ENCODE measurements at places on chromosomes 1 and 21.
A peak's percentile ranks its signal among the peaks of the same experiment; 100 is the strongest.

DNA sequence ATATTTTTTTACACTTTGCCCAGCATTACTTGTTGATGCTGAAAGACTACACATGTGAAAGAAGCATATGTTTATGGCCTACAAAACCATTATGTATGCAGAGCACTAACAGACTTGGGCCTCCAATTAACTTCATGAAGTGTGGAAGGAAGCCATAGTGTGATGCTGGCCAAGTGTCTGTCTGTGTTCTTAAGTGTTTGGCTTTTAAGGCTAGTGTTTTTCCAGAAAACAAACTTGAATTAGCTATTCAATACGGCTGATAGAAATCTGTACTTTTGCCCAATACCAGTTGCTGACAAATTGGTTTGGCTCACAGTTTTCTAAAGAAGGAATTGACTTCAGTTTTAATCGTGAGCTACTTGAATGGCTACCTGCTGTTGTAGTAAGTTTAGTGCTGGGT, 136.1 kb downstream of the ADGRL2 start:
- DNase-seq = no peak

DNA sequence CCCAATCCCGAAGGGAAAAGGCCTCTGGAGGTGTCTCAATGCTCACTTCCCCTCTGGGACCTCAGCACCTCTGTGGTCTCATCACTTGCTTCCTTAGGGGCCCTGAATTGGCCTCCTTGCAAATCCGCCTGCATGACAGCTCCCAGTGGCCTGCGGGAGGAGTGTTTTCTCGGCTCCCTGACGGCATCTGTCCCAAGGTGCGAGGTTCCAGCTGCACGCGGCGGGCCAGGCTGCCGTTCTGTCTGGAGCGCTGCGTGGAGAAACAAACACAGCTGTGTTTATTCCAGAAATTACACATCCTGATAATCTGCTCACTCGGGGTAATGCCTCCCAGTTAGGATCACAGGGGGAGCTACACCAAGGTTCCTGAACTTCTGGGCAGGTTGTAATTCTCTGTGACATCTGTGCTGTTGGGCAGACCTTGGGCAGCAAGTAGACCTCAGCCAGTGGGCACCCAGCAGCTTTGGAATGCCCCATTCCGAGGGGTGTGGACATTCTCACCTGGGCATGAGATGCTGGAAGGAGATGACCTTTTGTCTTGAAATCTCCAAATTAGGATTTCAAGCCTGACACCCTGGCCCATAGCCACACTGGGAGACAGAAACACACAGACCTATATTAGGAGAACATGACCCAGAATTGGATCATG, 18.2 kb downstream of the EPHB2 start:
- no peak for DNase-seq

DNA sequence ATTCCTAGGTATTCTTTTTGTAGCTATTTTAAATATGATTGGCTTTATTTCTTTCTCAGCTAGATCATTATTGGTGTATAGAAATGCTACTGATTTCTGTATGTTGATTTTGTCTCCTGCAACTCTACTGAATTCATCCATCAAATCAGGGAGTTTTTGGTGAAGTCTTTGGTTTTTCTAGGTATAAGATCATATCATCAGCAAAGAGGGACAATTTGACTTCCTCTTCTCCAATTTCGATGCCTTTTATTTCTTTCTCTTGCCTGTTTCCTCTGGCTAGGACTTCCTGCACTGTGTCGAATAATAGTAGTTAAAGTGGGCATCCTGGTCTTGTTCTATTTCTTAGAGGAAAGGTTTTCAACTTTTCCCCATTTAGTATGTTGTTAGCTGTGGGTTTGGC, 27.5 kb upstream of the PRKACB start:
- no peak for DNase-seq

- no peak for DNase-seq
Observed at GRCh38 chr1:171110621-171111326, 20.1 kb downstream of the FMO3 start.

DNA sequence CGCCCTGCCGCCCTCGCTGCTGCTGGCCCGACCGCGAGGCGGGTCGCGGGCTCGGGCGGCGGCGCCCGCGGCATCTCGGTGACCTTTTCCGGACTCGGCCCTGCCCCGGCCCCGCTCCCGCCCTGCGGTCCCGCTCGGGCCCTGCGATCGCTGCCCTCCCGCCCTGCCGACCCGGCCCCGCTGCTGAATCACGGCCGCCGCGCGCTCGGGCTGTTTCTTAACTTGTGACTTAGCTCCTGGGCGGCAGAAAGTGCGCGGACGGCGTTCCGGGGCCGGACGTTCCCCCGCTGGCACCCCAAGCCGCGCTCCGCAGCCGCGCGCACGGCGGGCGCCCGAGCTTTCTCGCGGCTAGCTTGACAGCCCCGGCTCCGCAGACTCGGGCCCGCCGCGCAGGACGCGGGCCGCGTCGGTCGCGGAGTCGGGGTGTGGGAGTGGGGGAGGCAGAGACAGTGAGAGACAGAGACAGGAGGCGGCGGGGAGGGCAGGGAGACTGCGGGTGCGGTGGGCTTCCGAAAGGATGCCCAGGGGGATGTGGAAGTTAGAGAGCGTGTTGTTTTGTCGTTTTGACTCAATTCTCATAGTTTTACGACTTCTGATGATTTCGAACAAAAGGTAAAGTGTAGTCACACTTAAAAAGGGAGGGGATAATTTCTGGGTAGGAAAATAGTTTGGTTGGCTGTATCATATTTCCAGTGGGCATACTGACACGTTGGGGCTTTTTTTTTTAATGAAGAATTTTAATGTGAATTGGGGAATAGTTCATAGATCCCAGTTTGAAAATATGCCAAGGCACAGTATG, 49.8 kb downstream of the PRDM2 start:
- DNase-seq = peak; percentile 12

GRCh38 chr1:5388622-5389021, 603.6 kb downstream of the NPHP4 start:
- DNase-seq = no peak

DNA sequence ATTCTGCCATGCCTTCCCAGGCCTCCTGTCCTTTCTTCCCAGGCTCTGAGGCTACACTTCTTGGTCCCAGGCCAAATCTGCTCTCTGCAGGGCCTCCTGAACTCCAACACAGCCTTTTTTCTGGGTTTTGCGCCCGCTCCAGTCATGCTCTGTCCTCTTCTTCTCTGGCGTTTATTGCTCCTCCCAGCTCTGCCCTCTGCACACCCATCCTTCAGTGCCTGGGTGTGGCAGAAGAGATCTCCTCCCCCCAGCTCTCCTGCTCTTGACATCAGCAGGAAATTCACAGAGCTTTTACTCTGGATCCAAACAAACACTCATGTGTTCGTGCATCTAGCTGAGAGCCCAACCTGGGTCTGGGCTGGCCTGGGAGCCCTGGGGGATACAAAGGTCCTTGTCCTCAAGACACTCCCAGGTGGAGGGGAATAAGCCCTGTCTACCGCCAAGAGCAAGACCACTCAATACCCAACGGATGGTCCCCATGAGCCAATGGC, 22.9 kb upstream of the EPS8L3 start:
- no peak for DNase-seq

- DNase-seq = no peak
Observed at GRCh38 chr1:176617881-176618280, 154.9 kb downstream of the PAPPA2 start.

- DNase-seq = no peak
Observed at GRCh38 chr21:39479164-39479813, 27.5 kb downstream of the SH3BGR start.

DNA sequence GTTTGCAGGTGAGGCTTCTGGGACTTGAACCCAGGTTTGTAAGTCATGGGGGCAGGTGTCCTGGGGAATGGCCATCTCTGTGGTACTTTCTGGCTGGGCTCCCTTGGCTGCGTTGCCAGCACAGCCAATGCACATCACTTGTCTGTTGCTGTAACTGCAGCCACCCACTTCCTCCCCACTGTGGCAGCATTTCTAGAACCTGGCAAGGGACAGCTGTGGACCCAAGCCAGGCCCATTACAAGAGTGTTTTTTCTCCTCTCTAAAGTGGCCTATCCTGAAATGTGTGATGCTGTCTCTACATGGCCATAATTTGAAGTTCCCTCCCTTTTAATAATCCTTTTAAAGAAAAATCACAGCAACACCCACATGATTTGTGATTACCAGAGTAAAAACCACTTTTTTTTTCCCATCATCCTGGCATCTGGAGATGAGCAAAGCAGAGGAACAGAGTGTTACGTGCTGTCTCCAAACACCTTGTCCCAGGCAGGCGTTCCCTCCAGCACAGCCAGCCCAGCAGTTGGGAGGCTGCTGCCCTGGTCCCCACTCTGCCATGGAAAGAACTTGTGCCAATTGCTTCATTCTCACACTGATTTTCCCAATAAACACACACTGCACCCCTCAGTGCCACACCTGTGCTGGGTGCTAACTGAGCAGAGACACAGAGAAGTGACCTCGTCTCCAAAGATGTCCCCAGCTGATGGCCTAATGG, 360.6 kb upstream of the USP24 start:
- no peak for DNase-seq

DNA sequence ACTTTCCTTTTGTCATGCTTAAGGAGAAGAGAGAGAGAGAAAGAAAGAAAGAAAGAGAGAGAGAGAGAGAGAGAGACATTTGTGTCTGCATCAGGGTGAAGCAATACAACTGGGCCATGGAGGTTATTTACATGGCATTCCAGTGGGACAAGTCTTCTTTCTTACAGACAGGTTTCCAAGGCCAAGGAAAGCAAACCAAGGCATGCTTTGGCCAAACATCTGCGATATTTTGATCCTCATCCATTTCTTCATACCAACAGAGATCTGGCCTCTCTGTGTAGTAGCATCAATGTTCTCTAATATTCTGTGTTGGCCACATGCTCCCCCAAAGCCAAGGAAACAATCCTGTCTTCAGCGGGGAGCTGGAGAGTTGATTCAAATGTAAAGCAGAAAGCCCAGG, 292.1 kb downstream of the SETD4 start:
- no peak for DNase-seq

DNA sequence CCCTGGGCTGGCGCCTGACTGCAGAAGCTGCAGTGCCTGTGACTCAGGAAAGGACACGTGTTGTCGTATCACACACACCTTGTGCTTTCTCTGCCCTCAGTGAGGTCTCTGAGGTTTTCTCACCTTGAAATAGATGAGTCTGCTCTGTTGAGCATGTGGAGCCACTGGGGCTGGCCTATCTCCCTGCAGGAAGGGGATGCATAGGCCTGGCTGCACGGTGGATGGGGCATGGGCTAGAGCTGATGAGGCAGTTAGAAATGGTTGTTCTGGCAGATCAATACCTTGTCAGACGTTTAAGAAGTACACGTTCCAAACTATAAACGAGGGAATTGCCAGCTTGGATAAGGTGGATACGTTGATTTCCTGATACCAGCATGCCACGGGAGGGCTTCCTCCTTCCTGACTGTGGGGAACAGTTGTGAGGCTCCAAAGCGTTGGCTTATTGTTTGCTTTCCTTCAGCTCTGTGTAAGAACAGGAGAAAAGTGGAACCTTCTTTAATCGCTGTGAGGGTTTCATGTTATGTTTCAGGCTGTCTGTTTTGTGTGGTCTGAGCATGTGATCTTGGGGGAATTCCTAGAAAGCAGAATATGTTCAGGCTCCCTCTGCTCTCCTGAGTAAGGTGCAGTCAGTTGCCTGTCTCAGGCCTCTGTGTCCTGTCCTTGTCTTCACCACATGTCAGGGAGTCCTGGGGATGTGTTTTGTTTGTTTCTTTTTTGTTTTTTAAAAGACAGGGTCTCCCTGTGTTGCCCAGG, 44.8 kb downstream of the PCNT start:
- DNase-seq = no peak

- DNase-seq = no peak
Observed at GRCh38 chr1:21292503-21292983, 2.3 kb upstream of the ECE1 start.

GRCh38 chr1:27398405-27399149, 6.2 kb downstream of the GPR3 start:
- no peak for DNase-seq

GRCh38 chr1:244436336-244437085, 15.2 kb downstream of the ADSS2 start:
- no peak for DNase-seq

- DNase-seq = no peak
Observed at GRCh38 chr21:17548262-17548661, 35.4 kb downstream of the CXADR start.

GRCh38 chr1:169141356-169141755, 34.9 kb downstream of the ATP1B1 start:
- DNase-seq = no peak

DNA sequence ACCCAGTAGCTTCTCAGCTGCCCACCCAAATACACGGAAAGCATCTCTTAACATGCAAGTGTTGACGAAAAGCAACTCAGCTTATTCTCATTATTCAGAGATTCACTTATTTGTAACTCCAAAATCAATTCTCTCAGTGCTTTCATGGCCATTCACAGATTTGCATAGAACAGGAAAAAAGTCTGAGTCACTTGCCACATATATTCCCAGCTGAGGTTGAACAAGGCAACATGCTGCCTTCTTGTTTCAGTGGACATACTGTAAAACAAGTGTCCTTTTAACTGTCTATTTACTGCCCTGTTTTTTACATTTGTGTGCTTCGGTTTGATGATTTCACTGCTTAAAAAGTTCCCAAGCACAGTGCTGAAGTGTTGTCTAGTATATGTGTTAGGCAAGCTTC, 273.0 kb downstream of the LTN1 start:
- DNase-seq = no peak

- DNase-seq = no peak
Observed at GRCh38 chr1:160623862-160624261, 23.0 kb downstream of the SLAMF1 start.

DNA sequence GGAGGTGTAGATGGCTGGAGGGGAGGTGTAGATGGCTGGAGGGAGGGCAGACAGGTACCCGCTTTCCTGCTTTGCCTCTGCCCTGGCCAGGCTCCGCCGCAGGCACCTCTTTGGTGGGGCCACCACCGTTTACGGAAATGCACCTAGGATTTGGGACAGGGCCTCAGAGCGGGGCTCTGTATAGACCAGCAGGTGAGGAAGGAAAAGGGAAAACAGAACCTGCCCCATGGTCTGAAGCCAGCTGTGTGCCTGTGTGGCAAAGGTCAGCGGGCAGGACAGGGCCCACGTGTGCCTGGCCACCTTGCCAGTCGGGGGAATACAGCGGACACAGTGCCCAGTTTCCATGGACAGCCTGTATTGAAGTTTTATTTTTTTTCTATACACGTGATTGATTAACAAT, 12.1 kb upstream of the PTTG1IP start:
- no peak for DNase-seq

GRCh38 chr21:34991366-34991957, 57.6 kb downstream of the RUNX1 start:
- no peak for DNase-seq

DNA sequence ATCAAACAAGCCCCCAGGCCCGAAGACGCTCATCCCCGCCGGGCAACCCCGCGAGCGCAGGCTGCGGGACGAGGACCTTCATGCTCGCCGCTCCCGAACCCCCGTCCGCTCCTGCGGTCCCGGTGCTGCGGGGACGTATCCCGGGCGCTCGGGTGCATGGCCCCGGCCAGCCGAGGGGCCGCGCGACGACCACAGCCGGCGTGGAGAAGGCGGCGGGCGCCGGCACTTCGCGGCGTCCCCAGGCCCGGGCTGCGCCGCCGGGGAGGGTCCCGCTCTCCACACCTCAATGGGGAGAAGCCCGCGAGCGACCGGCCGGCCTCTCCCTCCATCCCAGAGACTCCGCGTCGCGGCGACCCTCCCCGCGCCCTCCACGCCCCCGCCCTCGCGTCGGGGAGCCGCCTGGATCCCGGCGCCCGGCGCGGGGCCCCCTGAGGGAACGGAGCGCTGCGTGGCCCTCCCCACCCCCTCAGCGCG, 401 bp downstream of the ERRFI1 start:
- no peak for DNase-seq

All from stimulated activated CD4-positive, alpha-beta T cell treated with anti-CD3 and anti-CD28 coated beads, Interleukin-2, amount 100 ng/mL, for 4 hours (primary cell).